ENCODE measurements at places on chromosomes 2 and 18. TPM values are rescaled to one million over a fixed set of nuclear protein-coding genes. Genes with fewer than 3 reads are reported as not detected.

HNMT gene
- total RNA-seq = 174 TPM

TUBB8B gene
- total RNA-seq = not detected

AQP4 gene
- 1.5 TPM for total RNA-seq

ATP8B1 gene
- total RNA-seq = 45.1 TPM

SAG gene
- total RNA-seq = not detected

ALPG gene
- not detected for total RNA-seq

DNA sequence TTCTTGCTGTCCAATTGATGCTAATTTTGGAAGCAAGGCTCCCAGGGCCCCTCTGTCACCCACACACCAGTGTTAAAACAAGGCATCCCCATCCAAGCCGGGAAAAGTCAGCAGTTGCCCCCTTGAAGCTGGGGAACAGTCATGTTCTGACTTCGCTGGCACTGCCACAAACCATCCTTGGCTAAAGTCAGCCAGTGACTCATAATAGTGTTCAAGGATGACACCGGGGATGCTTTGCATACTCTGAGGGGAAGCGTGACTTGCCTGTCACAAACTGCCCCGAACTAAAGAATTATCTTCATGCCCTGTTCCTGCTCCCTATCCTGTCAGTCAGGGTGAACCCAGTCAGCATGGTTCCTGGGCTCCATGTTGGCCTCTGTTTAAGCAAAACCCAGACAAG is 37.0 kb downstream of the TGFA start:
- DNase-seq = no peak
- no peak overlapping the region for H3K27ac ChIP-seq
- H3K4me1 ChIP-seq = no peaks in the 10 kb centered on the region
- no peak overlapping the region for H3K4me3 ChIP-seq
- no peaks in the 10 kb centered on the region for H3K36me3 ChIP-seq

DNA sequence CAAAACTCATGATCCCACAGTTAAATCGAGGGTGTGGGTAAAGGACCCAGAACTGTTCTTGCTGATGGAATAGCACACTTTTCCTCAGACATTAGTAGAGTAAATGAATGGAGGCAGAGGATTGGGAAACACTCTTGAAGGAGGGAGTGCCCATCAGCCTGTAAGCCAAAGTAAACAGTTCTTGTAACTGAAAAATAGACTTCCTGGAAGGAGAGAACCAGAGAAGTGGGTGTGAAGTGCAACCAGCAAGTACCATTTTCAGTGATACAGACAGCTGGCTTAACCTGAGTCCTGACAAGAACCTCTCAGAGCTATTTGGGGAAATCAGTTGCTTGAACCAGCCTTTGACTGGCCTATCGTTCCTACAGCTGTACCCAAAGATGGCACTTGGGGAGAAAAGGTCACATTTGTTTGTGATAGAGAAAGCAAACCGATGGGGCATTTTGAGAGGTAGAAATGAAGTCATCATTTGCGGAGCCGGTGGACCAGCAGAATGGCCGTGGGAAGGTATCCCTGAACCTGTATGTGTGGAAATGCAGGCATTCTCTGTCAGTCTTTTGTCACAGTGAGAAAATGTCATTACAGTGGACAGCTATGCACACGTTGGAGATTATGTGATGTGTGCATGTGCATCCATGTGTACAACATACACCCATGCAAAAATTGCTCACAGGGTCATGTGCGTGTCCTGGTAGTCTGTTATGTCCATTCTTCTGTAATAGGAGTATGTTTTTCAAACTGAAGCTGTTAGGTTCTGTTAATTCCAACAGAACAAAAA is 17.8 kb downstream of the CRIM1 start:
- H3K27ac ChIP-seq = peak overlapping the region; percentile 88
- DNase-seq = no peak
- H3K4me3 ChIP-seq = no peak overlapping the region
- H3K27me3 ChIP-seq = no peaks in the 10 kb centered on the region
- no peaks in the 10 kb centered on the region for H3K36me3 ChIP-seq
- H3K4me1 ChIP-seq = peaks cover 15% of the 10 kb centered on the region

DNA sequence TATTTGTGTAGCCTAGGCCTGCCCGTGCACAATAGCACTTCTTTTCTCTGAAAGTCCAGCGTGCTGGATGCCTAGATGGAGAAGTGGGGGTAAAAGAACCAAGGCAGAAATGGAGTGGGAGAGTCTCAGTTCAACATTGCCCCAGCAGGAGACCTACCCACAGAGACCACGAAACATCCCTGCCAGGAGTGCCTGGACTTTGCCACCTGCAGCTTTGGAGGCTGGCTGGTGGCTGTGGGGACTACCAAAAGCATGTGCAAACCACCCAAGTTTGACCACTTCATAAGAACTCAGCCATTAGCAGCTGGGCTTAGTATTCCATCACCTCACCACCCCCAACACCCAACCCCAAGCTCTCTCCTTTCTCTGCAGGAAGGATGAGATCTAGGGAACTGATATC is 416.9 kb upstream of the ID2 start:
- H3K27ac ChIP-seq = no peak overlapping the region
- H3K27me3 ChIP-seq = no peaks in the 10 kb centered on the region
- H3K4me1 ChIP-seq = no peaks in the 10 kb centered on the region

- no peak overlapping the region for H3K4me3 ChIP-seq
- no peaks in the 10 kb centered on the region for H3K27me3 ChIP-seq
These were observed 442.2 kb downstream of the DSEL start for GRCh38 chr18:67074309-67074708.

DNA sequence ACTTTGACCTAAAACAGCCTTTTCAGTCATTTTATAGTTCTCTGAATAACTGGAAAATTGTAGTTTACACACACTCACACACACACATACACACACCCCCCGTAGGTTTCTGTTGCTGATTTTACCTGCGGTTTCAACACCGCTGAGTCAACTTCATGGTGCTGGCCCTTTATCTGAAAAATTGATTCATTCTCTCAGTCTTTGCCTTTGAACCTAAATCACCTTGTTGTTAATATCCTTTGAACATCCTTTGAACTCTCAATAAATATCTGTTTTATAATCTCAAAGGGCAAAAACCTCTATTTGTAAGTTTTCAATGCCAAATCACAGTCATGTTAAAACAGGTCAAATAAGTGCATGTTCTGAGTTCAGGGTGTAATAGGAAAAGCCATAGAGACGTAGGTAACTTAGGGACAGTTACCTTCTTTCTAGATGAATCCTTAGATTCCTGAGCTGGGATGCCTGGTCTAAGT is 109.0 kb upstream of the BZW1 start:
- no peaks in the 10 kb centered on the region for H3K27me3 ChIP-seq
- H3K4me1 ChIP-seq = no peaks in the 10 kb centered on the region
- H3K4me3 ChIP-seq = no peak overlapping the region
- no peak overlapping the region for H3K27ac ChIP-seq

GRCh38 chr2:164335947-164336346 is 285.3 kb downstream of the GRB14 start:
- H3K27ac ChIP-seq = no peak overlapping the region
- no peak for DNase-seq
- H3K27me3 ChIP-seq = no peaks in the 10 kb centered on the region
- H3K4me3 ChIP-seq = no peak overlapping the region

DNA sequence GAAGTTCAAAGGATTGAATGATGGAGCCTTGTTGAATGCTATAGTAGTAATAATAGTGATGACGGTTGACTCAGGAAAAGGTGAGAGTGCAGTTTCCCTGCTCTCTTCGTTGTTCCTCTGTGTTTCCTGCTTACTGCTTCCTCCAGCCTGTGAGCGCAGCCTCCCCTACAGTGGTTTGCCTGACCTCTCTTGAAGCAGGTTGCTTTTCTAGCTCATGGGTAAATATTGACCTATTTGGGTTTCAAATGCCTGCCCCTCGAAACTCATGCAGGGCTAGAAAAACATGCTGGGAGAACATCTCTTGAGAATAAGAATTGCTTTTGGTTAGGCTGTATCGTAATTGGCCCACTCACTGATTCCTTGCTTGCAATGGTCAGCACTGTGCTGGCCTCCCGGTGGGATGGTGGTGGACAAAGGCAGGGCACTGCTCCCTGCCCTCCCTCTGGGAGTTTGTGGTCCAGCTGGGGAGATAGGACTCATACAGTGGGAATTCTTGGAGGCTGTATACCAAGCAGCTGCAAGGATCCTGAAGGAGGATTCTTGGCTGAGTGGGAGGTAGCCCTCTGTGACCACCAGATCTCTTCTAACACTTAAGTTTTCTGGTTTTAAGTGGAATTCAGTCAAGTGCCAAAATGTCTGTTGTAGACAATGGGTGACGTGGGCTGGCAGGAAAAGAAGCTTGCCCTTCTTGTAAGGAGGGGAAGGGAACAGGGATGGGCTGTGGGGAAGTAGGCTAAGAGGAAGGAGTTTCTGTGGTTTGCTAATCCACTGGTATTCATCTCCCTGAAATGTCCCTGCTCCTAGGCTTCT is 5.4 kb upstream of the RNF181 start:
- no peaks in the 10 kb centered on the region for H3K36me3 ChIP-seq
- no peak for DNase-seq
- no peaks in the 10 kb centered on the region for H3K27me3 ChIP-seq
- H3K4me3 ChIP-seq = peak overlapping the region; percentile 10
- peaks cover 33% of the 10 kb centered on the region for H3K4me1 ChIP-seq

DNA sequence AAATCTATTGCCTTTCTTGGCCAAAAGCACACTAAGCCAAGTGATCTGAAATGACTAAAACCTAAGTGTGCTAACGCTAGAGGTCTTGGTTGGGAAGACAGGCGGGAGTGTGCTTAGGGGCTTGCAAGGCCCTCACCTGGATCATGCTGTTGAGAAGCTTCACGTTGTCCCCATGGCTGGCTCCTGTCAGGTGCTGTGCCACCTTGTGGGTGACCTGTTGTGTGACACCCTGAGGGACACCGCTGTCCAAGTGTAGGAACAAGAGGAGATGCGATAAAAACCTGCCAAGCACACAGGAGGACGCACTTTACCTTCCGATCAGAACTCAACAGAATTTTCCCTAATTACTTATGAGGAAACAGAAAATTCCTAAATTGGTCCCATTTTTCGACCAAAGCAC is 50.8 kb downstream of the EPG5 start:
- H3K4me3 ChIP-seq = no peak overlapping the region
- no peaks in the 10 kb centered on the region for H3K27me3 ChIP-seq
- no peak for DNase-seq
- peaks cover 6% of the 10 kb centered on the region for H3K36me3 ChIP-seq
- no peak overlapping the region for H3K27ac ChIP-seq

DNA sequence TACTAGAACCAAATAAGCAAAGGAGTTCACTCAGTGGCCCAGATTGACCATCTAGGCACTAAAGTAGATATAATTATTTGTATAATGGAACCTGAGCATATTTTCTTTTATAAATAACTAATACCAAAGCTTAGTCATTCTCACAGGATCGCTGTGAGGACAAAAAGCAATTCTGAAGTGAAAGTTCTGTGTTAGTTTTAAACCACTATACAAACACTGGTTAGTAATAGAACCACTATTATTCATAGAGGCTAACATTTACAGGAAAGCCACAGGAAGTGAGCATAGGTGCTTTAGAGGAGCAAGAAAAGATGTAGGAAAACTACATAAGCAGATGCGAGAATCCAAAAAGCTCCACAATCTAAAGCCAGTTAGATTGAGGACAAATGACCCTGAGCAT is 364.7 kb downstream of the XIRP2 start:
- H3K36me3 ChIP-seq = no peaks in the 10 kb centered on the region
- H3K27me3 ChIP-seq = no peaks in the 10 kb centered on the region
- no peak for DNase-seq
- no peak overlapping the region for H3K4me3 ChIP-seq

DNA sequence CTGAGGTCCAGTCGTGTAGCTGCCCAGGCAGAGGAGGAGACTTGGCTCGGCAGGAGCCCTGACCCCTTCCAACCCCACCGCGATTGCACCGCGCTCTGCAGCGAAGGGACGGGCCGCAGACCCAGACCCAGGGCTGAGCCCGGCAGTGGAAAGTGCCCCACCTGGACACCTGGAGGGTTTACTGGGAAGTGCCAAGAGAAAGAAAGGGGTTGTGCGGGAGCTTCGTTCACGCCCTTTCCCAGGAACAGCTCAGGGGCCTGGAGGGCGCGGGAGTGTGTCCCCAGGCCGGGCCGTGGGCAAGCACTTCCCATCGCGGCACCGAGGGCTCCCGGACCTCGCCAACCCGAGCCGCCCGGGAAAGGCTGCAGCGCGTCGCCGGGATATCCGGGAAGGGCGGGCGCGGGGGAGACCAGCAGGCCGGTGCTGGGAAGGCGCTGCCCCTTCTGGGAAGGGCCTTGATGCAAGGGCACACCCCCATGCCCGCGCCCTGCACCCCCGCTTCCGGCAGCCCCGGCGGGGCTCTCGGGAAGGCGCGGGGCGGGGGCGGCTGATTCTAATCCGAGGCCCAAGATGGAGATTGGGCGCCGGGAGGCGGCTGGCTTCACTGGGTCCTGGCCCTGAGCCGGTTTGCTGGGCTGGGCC is 36.1 kb upstream of the MRPL33 start:
- peak overlapping the region; percentile 92 for H3K27ac ChIP-seq
- peak; percentile 79 for DNase-seq
- H3K27me3 ChIP-seq = no peaks in the 10 kb centered on the region
- H3K4me1 ChIP-seq = peaks cover 5% of the 10 kb centered on the region
- no peaks in the 10 kb centered on the region for H3K36me3 ChIP-seq

GRCh38 chr18:62187543-62188510 is 772 bp downstream of the RELCH start:
- H3K36me3 ChIP-seq = no peaks in the 10 kb centered on the region
- H3K27ac ChIP-seq = peak overlapping the region; percentile 87
- H3K4me1 ChIP-seq = no peaks in the 10 kb centered on the region

- H3K4me3 ChIP-seq = no peak overlapping the region
- H3K36me3 ChIP-seq = no peaks in the 10 kb centered on the region
- DNase-seq = no peak
- H3K27ac ChIP-seq = no peak overlapping the region
- H3K4me1 ChIP-seq = no peaks in the 10 kb centered on the region
These were observed 14.0 kb downstream of the ITGA4 start for GRCh38 chr2:181471226-181471625.
